CD4-positive, alpha-beta T cell treated with Interferon alpha-2 for 1 hour (primary cell): ENCODE measurements at places on chromosomes 3 and 15.

- DNase-seq: no peak
Measured at GRCh38 chr3:188365988-188366698, 212.2 kb downstream of the LPP start.

GRCh38 chr3:119227070-119227850 lies 13.4 kb downstream of the B4GALT4 start:
- DNase-seq: no peak

DNA sequence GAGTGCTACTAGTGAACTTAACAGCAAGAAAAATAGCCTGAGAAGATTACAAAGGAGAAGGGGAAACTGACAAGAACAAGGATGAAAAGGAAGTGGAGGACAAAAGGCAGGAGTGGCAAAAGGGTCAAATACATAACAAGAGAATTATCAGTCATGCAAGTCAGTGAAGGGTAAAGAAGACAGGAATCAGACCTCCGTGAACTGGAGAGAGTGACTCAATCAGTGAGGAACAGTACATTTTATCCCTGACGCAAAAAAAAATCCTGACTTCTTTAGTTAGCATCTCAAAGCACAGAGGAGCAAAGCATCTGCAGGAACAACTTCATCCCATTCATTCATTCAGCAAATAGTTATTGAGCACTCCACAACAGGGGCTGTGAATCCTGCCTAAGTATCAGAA lies 97.8 kb downstream of the SST start:
- no peak for DNase-seq

GRCh38 chr3:9966841-9967240 lies 14.6 kb upstream of the PRRT3 start:
- no peak for DNase-seq
